ENCODE measurements at places on chromosomes 3 and 15.

GRCh38 chr3:134065252-134066157, 35.8 kb upstream of the SLCO2A1 start:
- no peak for DNase-seq

- no peak for DNase-seq
These were observed 172.1 kb upstream of the MITF start for GRCh38 chr3:69567023-69567709.

DNA sequence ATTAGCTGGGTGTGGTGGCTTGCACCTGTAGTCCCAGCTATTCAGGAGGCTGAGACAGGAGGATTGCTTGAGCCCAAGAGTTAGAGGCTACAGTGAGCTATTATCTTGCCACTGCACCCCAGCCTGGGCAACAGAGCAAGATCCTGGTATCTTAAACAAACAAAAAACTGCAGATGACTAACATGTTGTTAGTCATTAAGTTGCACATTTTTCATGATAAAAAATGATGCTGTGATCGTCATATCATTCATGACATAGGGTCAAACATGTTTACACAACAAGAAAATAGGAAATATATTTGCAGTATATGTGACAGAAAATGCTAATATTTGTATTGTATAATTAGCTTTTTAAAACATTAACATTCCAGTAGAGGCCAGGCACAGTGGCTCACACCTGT, 20.2 kb upstream of the DAPK2 start:
- DNase-seq: no peak

DNA sequence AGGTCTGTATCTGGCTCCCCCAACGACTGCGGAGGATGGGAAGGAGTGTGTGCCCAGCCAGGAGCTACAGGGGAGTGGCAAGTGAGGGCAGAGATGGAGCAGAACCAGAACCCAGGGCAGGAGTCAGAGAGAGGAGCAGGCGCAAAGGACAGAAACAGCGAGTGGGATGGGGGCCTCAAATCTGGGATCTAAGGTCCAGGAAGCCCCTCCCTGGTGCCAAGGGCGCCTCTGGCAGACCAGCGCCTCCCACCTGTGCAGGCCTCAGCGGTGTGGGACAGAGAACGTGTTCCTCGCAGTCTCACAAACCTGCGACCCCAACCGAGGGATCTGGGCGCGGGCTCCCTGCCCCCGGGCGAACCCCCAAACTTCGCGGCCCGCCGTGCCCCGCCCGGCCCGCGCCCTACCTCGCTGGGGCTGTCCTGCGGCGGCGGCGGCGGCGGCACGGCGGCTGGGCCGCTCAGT, 301 bp downstream of the PCBP4 start:
- DNase-seq: no peak

DNA sequence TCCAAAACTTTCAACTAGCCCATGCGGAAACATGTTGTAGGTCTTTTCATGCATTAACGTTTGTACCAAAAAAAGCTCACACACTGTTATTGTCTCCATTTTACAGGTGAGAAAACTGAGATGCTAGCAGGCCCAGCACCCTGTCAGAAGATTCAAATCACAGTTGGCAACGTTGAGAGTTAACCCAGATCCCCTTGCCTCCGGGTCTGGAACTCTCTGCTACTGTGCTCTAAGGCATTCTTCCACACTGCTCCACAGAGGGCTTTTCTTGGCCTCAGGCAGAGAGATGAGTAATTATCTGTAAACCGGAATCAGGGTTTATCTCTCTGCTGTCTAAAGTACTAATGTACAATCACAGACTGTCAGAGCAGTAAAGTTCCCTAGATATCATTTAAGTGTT, 186.0 kb upstream of the LPP start:
- DNase-seq: no peak

DNA sequence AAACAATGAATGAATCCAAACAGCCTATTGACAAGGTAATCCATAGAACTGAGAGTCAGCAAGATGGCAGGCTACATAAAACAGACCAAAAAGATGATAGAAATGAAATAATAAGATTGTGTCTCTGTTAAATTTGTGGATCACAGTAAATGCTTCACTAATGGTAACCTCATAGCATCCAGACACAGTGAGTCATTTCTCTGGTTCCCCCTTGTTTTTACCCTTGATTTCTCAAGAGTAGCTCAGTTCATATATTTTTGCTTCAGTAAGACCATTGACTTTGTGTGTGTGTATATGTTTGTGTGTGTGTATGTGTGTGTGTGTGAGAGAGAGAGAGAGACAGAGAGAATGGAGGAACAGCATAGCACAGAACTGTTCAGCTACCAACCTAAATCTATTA, 546.9 kb downstream of the RBMS3 start:
- no peak for DNase-seq

DNA sequence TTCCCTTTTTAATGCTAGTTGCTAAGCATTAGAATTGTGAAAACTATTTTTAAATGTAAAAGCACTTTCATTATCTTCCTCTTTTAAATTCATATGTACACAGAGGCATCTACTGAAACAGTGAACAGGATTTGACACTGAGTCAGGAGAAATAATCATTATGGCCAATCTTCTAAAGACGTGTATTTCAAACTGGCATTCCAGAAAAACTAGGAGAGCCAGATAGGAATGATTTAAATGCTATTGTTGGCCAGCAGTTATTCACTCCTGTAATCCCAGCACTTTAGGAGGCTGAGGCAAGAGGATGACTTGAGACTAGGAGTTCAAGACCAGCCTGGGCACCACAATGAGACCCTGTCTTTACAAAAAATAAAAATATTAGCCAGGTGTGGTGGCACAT, 67.6 kb upstream of the RAP2B start:
- no peak for DNase-seq

DNA sequence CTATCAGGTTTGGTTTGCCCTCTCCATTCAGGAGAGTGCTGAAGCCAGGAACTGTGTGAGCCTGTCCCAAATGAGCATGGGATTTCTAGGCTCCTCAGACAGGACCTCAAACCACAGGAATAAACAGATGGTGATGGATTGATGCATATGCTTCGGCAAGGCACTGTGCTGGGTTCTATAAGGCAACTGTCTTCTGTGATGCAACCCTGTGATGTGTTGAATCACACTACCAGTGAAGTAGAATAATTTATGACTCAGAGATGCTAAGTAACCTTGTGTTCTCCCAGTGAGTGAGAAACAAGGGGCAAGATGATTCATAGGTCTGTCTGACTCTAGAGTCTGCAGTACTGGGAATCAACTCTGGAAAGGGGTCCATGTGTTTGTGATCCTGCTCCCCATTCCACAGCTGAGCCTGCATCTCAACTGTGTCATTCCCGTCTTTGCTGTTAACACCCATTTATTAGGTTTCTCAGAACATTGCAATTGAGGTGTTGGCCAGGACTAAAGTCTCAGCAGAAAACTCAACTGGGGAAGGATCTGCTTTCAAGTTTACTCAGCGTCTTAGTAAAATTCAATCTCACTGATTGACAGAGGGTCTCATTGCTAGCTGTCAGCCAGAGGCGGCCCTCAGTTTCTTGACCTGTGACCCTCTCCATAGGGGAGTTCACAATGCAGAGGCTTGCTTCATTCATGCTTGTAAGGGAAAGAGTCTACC, 510.1 kb upstream of the CFAP20DC start:
- DNase-seq: no peak

- no peak for DNase-seq
These were observed 237.8 kb downstream of the OPA1 start for GRCh38 chr3:193830791-193831191.

DNA sequence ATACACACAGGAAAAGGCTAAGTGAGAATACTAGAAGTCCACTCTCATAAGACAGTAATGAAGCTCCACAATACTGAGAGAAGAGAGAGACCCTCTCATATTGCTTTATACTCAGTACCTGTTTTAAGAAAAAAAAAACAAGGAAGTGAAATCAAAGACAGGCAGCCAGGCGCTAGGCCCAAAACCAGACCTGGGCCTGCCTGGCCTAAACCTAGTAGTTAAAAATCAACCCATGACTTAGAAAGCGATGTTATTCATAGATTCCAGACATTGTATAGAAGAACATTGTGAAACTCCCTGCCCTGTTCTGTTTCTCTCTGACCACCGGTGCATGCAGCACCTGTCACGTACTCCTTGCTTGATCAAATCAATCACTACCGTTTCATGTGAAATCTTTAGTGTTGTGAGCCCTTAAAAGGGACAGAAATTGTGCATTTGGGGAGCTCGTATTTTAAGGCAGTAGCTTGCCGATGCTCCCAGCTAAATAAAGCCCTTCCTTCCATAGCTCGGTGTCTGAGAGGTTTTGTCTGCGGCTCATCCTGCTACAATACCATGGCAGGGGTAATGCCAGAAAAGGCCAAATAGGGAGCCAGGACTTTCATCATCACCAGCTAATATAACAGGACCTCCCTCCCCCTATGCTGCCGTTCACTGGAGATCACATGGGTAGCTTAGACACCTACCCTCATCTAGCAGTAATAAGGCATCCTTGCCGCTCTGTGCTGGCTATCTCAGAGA, 1294.1 kb downstream of the NSUN3 start:
- DNase-seq: no peak

Measured in activated CD8-positive, alpha-beta memory T cell treated with anti-CD3 and anti-CD28 coated beads for 1 hour (primary cell).